ENCODE measurements at places on chromosomes 6 and 20.
A peak's percentile ranks its signal among the peaks of the same experiment; 100 is the strongest.

GRCh38 chr6:138240476-138241245, 22.4 kb upstream of the PBOV1 start:
- DNase-seq, result no peak

DNA sequence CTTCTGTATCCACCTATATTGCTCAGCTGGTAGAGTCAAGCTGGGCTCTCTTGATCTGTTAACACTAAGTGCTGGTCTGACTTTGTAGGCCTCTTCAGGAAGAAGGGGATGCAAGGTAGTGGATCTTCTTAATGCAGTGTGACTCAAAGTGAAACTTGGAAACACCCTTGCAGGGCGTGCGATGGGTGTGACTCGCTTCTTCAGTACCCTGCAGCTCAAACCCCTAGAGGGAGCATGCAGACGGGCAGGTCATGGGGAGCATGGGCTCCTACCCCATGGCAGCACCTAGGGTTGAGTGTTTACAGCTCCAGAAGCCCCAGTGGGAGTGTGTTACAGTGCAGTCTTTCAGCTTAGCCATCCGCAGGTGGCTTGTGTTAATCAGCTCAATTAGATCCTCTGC, 757 bp upstream of the SAMD3 start:
- DNase-seq, result no peak

- no peak for DNase-seq
Observed at GRCh38 chr20:38159566-38159956, 5.5 kb downstream of the TGM2 start.

- no peak for DNase-seq
Observed at GRCh38 chr6:141846639-141847038, 286.1 kb upstream of the GJE1 start.

GRCh38 chr6:18081025-18081668, 41.3 kb downstream of the NHLRC1 start:
- no peak for DNase-seq

DNA sequence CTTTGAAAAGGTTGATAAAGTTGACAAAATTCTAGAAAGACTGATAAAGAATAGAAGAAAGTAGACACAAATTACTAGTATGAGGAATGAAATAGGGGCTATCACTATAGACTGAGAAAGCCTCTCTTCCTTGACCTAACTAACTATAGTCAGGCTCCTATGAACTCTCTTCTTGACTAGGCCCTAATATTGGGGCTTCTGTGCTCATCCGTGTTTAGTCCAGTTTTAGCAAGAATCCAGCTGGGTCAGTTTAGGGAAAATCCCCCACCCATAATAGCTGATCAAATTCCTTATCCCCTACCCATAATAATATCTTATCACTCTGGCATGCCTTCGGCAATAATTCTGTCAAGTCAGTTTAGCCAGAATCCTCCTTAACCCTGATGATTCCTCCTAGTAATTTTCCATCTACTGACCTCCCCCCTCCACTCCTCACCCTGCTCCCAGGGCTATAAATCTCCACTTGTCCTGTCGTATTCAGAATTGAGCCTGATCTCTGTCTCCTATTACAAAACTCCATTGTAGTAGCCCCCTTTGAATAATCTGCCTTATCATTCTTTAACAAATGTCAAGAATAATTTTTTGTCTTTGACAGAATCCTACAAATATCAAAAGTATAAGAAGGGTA, 138.1 kb downstream of the TFAP2A start:
- DNase-seq, result no peak

DNA sequence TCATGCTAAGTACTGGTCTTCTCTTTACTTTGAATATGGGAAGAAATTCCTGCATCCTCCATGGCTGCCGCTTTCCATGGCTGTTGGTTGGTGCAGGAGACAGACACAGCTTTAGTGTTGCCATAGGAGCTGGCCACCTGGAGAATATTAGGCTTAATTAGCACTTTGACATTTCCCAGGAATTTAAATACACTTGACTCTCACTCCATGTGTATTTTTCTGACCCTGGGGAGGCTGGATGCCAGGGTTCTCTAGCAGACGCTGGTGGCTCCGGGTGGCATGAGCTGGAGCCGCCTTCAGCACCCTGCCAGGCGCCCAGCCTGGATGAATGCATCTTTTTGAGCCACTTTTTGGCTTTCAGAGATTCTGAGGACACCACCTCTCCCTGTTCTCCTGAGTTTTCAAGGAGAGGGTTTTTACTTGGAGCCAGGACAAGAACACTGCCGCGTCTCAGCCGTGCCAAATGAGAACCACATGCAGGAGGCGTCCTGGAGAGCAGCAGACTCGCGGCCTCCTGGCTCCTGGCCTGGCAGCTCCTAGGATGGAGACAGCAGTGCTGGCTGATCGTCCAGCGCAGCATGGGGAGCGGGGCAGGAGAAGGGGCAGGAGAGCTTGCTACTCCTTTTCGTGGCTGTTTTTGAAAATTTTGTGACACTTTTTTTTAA, 258.8 kb downstream of the SMOC2 start:
- no peak for DNase-seq

DNA sequence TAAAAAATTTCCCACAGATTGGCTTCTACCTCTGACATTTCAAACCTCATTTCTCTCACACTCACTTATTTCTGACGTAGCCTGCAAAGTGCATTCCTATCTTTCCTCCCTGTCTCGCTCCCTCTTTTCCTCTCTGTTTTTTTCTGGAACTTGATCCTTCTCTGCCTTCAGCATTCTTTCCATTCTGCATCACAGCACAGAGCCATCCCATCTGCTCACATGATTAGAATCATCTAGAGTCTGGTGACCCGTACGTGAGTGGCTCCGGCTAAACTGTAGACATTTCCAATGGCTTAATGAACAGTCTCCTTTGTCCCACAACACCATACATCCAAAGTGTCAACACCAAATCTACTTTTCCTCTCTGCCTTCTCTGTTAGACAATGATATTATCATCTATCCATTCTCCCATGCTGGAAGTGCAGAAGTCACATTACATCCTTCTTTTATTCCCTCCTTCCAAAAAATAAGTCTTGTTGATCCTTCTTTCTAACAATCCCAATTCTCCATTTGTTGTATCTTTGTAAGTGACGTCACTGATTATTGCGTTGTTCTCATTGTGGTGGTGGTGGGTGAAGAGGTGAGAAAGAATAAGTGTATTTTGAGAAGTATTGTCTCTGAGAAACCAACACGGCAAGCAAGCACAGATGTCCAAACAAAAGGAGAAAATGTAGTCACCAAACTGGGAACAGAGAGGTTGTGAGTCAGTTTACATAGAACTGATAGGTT, 41.6 kb downstream of the OPRM1 start:
- DNase-seq, result no peak

GRCh38 chr6:109295109-109295773, 87.0 kb downstream of the CD164 start:
- peak; percentile 65 for DNase-seq

- no peak for DNase-seq
Observed at GRCh38 chr20:18847226-18847755, 33.7 kb downstream of the SCP2D1 start.

DNA sequence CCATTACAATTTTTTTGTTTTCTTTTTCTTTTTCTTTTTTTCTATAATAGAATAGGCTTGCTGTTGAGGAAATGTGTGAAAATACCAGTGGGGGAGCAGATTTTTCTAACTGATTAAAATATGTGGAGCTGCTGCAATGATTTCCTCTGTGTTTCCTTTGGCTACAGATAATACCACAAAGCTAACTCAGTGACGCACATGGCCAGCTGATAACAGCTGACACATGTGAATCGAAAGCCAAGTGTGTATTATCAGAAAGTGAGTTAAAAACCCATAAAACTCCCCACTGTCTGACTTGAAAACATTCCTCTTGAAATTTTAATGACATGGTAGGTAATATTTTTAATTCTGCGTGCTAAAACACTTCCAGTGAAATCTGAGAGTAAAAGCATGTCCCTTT, 70.8 kb upstream of the AHI1 start:
- DNase-seq, result no peak

DNA sequence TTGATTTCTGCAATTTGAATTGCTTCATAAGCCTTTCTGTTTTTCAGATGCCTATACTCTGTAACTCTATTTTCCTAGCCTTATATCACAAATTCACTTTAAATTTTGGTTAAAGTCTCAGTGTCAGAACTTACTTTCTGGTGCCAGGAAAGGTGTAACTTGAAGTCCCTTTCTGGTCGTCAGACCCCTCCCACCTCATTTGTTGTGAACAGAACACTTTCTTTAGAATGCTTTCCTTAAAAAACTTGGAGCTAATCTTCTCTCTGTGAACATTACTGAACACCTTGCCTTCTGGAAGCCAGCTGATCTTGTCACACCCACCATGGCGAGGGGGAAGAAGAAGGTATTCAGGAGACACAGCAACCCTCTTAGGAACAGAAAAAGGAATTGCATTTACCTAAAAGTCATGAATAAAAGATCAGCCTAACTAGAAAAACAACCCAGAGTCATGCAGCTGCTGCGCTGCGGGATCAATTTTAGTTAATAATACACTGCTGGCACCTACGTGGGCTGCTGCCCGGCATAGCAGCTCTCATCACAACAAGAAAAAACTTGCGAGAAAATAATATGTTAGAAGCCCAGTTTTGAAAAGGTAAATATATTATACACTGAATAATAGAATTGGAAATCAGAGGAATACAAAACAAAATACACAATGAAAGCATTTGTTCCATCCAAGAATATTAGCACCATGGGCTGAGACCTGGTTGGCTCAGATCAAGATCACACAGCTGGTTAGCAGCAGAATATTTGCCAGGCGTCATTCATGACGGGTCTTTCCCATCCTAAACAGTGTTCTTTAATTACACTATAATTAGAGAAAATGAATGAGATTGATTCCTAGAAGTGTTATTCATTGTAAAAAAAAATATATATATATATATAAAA, 5.8 kb upstream of the FAM217A start:
- DNase-seq, result no peak

DNA sequence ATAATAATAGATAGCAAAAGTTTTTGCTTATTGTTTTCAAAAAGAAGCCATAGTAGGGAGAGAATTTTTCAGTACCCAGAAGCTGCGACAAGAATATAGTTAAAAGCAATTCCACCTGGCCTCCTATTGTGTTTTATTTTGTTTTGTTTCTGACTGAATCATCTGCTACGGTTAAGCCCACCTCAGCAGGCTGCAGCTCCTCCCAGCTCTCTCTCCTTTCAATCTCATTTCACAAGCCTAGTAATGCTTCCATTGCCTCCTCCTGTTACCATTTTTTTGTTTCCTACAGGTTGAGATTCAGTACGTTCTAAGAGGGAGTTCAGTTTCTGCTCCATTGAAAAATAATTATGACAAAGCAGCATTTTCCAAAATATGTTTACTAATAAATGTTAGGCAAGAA, 77.9 kb downstream of the PCSK2 start:
- DNase-seq, result no peak

- no peak for DNase-seq
Observed at GRCh38 chr6:11315743-11316437, 83.4 kb upstream of the NEDD9 start.

Measured in DMS153 (cell line).